ENCODE measurements at places on chromosomes 7 and 10.

DNA sequence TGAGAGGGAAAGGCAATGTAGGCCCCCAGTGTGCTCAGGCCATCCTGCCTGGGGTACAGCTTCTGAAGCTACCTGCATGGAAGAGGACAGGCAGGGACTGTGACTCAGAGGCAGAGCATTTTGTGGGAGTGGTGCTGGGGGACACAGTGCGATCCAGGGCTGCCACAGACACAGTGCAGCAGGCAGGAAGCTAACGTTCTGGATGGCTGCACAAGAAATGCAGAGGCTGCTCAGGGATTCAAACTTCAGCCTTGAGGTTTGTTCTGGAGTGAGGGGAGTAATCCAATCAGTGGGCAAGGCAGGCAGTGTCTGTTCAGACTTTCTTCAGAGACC lies 648.0 kb upstream of the IGFBP3 start:
- no peak for DNase-seq

DNA sequence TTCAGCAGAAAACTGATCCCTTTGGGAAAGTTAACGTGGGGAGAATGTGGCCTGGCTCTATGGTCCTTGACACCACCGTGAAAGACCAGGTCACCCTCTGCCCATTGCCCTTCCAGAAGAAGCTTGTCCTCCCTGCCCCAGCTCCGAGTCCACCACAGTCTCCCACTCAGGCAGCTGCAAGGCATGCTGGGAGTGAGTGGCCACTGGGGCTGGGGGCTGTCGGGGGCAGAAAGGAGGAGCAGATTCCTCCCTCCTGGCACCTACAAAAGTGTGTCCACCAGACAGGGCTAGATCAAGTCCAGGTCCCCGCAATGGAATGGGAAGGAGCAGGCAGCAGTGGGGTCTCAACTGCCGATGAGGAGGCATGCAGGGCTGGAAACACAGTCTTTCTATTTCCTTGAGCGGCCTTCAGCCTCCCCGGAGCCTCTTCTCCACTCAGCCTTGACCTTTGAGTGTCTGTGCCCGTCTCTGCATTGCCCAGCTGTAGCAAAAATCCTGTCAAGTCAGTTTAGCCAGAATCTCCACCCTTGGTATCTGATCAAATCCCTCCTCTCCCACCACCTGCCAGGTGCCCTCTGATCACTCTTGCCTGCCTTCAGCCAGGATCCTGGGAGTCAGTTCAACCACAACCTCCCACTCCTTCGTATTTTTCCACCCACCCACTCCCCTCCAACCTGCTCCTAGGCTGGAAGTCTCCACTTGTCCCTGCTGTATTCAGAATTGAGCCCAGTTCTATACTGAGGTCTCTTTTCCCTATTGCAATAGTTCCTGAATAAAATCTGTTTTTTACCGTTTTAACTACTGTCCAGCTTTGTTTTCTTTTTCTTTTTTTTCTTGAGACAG lies 6.9 kb upstream of the ZNF316 start:
- no peak for DNase-seq

GRCh38 chr7:34155220-34155908 lies 250.0 kb downstream of the BMPER start:
- no peak for DNase-seq

- no peak for DNase-seq
Measured at GRCh38 chr10:43121444-43121843, 16.8 kb upstream of the CSGALNACT2 start.

- no peak for DNase-seq
Measured at GRCh38 chr7:116653646-116654045, 18.4 kb upstream of the MET start.

GRCh38 chr7:44323381-44324203 lies 1.8 kb downstream of the CAMK2B start:
- no peak for DNase-seq

DNA sequence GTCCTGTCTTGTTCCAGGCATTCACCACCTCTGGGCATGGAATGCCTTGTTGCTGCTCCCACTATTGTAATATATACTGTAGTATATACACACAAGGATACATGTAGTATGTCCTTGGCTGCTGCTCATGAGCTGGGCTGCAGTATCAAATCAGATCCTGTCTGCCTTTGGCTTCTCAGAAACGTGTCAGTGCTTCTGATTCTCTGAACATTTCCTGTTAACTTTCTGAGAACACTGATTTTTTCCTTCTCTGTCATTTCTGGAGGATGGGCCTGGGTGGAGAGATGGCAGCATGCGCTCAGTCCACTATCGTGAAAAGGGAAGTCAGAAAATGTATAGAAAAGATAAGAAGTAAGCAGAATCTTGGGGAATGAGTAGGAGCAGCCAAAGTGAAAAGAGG lies 12.2 kb downstream of the SFTPA2 start:
- DNase-seq = no peak

Measured in head of caudate nucleus (tissue), 42 donors.